ENCODE measurements at places on chromosomes 6 and 20. TPM values are rescaled to one million over a fixed set of nuclear protein-coding genes. Genes with fewer than 3 reads are reported as not detected.

Gene TMEM151B
- 0.13 TPM for total RNA-seq

Gene RAMACL
- total RNA-seq, result 0.56 TPM

Gene FILIP1
- 22.6 TPM for total RNA-seq

GRCh38 chr6:14458669-14459266 is 341.2 kb downstream of the CD83 start:
- no peaks in the 10 kb centered on the region for H3K27me3 ChIP-seq
- no peak overlapping the region for H3K4me3 ChIP-seq
- H3K4me1 ChIP-seq, result no peaks in the 10 kb centered on the region
- H3K36me3 ChIP-seq, result no peaks in the 10 kb centered on the region

DNA sequence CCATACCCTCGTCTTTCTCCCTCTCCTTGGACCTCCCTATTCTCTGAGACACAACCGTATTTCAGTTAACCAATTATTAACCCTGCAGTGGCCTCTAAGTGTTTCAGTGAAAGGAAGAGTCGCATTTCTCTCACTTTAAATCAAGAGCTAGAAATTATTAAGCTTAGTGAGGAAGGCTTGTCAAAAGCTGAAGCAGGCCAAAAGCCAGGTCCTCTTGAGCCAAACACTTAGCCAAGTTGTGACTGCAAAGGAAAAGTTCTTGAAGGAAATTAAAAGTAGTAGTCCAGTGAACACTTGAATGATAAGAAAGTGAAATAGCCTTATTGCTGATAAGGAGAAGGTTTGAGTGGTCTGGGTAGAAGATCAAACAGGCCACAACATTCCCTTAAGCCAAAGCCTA is 58.3 kb downstream of the SNX9 start:
- H3K4me1 ChIP-seq, result peaks cover 30% of the 10 kb centered on the region
- H3K27me3 ChIP-seq, result no peaks in the 10 kb centered on the region
- no peak for DNase-seq

DNA sequence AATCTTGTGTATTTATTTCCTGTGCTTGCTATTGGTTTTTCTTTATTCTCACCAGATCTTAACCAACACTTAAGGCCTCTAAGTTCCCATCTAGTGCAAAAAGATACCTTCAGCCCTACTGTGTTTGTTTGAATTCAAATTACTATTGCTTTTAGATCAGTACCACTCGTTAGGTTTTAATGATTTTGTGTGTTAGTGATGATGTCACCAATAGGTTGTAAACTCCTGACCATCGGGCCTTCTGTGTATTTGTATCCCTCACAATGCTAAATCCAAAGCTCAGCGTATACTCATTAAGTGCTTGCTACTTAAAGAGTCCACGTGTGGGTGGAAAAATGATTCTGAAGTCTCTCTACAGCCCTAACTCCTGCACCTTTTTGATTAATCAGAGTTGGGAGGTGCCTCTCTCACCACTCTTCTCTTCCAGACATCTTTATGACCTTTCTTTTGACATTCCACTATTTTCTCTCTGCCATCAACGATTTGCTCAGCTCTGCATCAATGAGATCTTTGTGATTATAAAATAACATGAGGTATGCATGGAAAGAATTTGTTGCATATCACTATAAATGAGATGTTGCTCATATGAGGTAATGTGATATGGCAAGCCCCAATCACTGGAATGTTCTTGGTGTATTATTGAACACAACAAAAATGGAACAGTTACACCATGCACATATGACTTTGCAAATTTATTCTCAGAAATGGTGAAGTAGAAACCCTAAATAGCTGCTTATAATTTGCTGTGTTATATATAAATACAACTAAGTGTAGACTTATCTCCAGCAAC is 55.1 kb upstream of the LAMA2 start:
- no peaks in the 10 kb centered on the region for H3K27me3 ChIP-seq
- no peak for DNase-seq
- H3K4me1 ChIP-seq, result no peaks in the 10 kb centered on the region
- no peak overlapping the region for H3K4me3 ChIP-seq
- H3K36me3 ChIP-seq, result no peaks in the 10 kb centered on the region

DNA sequence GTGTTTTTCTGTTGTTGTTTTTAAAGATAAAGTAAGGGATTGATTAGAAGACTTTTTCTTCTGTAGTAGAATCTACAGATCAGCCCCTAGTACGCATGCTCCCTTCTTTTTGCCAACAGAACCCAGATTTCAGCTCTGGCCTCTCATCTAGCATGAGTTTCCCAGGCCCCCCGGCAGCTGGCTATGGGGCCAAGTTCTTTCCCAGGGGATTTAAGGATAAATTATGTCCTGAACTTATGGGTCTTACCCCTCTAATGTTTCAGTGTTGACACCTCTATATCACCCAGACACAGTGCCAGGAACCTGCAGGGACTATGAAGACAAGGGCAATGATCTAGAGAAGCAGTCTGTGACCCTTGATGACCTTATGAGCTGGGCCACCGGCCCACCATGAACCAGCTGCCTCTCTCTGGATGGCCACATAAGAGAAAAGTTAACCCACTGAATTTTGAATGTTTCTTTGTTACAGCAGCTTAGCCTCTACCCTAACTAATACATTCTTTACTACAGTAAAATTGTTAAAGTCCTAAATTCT is 150.5 kb downstream of the UNC5CL start:
- H3K4me3 ChIP-seq, result no peak overlapping the region
- DNase-seq, result no peak
- no peak overlapping the region for H3K27ac ChIP-seq
- H3K27me3 ChIP-seq, result no peaks in the 10 kb centered on the region
